Activated naive CD4-positive, alpha-beta T cell (primary cell): ENCODE measurements at places on chromosomes 6 and 20.
A peak's percentile ranks its signal among the peaks of the same experiment; 100 is the strongest.

- no peak for DNase-seq
Measured at GRCh38 chr6:52547647-52548352, 29.1 kb downstream of the TRAM2 start.

DNA sequence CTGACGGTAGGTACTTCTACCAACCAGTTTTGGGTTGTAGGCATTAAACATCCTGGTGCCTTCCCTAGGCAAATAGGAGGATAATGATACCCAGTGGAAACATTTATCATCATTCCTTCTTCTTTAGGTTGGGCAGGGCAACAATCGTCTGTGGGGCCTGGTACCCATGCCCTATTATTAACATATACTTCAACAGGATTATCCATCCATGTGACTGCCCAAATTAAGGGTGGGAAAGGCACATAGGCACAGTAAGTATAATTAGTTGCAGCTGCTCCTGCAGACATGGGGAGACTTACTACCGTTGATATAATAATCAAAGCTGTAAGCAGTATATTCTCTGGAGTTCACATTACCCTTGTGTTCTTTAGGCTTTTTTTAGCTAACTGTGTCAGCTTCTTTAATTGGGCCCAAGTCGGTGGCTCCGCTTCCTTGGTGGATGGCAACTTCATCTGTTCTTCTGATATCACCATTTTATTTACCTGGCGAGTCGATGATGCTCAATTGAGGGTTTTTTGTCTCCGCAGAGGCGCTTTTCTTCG lies 16.8 kb downstream of the RPL7L1 start:
- no peak for DNase-seq

DNA sequence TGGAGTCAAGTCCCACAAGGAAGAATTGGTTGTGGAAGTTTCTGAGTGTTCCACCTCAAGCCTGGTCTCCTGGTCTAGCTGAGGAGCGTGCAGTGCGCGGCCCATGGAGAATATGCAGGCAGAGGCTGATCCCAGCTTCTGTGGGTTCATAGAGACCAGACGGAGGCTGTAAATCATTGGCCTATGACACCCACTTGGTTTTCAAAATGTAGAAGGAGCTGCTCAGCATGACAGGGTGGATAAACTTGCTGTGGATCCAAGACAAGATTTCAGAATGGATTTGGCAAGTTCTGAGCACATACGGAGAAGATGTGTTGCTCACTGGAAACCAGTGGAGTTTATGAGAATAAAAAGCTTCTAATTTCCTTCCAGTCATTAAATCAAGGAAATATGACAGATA lies 744 bp downstream of the KIF25 start:
- no peak for DNase-seq

DNA sequence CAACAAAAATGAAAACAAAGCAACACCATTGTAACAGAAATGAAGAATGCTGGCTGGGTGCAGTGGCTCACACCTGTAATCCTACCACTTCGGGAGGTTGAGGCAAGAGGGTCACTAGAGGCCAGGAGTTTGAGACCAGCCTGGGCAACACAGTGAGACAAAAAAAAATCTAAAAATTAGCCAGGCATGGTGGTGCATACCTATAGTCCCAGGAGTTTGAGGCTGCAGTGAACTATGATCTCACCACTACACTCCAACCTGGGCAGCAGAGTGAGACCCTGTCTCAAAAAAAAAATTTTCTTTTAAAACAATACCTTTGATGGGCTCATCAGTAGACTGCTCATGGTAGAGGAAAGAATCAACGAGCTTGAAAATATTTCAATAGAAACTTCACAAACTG lies 18.5 kb downstream of the NINL start:
- DNase-seq = no peak

GRCh38 chr6:151379933-151380847 lies 11.2 kb downstream of the ZBTB2 start:
- DNase-seq = no peak

DNA sequence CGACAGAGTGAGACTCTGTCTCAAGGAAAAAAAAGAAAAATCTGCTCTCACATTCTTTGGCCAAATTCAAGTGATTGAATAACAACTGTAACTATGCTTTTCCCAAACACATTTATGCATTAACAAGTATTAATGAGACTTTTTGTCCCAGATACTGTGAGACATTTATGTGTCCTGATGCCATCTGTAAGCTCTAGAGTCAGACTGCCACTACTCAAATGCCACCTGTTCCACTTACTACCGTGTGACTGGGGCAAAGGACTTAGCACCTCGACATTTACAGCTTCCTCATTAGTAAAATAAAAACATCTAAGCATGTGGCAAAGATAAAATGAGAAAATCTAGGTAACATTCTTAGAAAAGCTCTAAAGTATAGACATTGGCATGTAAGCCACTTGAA lies 178.1 kb upstream of the MARCKS start:
- no peak for DNase-seq

DNA sequence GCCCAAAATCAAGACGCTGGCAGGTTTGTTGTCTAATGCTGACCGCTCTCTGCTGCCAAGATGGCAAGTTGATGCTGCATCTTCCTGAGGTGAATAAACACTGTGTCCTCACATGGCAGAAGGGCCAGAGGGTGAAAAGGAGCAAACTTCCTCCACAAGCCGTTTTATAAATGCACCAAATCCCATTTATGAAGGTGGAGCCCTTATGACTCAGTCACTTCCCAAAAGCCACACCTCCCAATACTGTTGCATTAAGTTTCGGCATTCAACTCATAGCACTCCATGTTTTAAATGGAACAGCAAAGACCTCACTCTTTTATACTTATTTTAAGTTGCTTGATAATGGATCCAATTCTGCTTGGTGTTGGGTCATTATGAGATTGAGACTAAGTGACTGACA lies 316.6 kb downstream of the RFPL4B start:
- DNase-seq = no peak

GRCh38 chr6:142692942-142693341 lies 252.0 kb downstream of the HIVEP2 start:
- DNase-seq = peak; percentile 43

DNA sequence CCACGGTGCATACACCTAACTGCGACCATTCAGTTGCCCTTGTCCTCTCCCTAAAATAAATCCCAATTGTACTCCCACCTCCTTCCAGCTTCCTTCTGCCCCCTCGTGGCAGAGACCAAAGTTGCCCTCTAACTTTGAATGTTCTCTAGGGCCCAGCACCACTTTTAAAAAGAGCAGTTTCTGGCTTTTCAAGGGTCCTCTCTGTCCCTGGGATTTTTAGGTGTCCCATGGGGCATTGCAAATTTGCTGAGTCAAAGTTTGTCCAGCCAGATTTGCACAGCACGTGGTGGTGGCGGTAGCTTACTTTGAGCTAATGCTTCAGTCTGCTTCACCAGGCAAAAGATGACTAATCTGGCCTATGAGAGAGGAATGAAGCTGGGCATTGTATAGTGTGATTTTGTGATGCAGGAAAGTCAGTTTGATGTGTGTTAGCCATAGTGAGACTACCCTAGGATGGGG lies 100.2 kb downstream of the PERP start:
- DNase-seq = no peak

- DNase-seq = no peak
Measured at GRCh38 chr20:46850416-46850815, 44.2 kb upstream of the EYA2 start.

DNA sequence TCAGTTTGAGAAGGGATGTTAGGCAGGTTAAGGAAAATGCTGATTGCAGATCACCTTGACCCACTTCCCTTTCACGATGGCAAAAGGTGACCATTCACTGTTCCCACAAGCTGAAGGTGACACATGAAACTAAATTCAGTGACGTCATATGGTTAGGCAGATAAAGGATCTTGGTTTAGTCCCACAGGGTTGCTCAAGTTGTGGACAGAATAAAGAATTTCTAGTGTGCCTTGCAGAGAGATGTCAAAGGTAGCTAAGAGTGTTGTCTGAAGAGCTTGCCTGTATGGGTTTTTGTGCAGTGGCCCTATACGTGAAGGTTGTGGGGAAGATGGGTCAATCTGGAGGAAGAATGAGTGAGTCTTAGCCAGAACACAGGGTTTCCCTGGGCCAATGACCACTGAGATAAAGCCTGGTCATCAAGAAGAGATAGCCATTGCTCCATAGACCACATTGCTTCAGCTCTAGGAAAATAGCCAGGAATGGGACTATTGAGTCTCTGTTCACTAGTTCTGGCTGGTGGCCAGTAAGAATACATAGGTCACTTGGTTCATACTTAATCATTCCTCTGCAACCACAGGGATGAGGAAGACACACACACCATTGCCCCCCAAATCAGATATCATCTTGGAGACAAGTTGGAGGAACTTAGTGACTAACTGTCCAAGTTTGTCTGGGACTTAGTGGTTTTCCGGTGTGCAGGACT lies 148.5 kb upstream of the ATXN1 start:
- DNase-seq = no peak

DNA sequence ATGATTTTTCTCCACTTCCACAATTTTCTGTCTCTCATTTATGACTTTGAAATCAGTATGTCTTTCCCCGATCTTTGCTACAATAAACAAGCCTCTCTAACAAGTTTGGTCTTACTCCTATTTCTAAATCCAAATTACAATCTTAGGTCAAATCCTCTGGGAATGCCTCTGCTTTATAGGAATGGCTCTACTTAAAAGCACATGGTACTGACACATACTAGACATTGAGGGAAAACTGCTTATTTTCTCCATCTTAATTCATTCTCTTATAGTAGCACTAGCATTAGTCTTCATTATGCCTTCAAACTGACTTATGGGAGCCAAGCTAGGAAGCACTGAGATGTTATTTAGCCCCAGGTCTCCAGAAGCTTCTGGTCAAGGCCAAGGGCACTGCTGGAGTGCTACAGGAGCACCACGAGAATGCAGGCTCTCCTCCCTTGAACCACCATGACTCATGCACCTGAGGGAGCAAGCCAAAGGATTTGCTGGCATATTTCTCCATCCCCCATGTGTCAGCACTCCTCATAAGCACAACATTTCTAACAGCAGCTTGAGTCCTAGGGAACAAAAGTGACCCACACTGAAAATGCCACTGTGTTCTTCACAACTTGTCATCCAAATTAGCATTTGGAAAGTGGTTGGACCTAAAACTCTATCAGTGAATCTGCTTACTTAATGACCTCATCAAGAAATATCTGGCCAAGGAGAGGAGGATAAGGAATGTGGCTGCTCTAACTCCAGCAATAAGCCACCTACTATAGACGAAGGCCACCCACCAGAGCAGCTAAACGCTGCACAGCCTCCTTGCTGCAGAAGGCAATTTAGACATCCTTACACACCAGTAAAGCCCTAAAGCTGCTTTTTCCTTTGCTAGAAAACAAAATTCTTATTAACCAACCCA lies 156.8 kb upstream of the KCNQ5 start:
- no peak for DNase-seq

DNA sequence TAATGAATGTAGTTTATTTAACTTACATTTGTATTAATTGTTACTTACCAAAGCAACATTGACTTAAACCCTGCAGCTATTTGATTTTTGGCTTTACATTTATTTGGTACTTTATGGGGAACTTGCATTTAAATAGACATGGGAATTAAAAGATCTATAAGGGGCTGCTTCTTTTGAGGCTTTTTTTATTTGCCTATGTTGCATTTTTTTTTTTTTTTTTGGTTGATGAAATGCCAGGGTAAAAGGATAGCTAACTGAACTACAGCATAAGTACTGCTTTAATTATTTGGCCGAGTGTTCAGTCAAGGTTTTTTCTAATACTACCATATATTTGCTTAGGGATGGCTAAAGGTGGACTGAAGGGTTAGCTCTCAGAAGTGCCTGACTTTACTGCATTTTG lies 62.5 kb upstream of the CDH4 start:
- no peak for DNase-seq

DNA sequence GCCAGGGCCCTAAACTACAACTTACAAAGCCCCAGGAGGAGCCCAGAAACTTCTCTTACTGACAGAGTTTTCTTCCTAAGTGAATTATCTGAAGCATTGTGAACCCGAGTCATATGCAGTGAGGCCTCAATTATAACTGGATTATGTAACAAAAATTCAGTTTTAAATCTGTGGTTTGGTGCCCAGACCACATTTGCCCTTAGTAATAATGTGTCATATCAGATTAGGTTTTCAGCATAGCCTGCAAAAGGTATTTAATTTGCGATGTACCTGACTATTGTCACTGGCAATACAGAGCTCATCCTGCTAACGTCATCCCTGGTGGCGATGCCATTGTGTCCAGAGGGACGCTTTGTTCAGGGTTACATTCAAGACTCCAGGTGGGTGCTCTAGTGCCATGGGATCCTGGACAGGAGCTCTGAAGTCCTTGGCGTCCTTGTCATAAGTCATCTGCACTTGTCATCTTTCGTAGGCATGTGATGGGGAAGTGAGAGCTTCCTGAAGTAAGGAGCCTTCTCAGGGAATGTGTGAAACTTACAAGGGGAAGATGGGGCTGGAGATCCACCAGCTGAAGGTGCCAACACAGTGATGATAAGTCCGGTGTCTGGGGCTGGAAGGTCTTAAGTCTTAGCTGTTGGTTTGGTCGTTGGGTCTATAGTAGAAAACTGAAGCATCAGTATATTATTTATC lies 65.1 kb downstream of the HIVEP1 start:
- DNase-seq = no peak

DNA sequence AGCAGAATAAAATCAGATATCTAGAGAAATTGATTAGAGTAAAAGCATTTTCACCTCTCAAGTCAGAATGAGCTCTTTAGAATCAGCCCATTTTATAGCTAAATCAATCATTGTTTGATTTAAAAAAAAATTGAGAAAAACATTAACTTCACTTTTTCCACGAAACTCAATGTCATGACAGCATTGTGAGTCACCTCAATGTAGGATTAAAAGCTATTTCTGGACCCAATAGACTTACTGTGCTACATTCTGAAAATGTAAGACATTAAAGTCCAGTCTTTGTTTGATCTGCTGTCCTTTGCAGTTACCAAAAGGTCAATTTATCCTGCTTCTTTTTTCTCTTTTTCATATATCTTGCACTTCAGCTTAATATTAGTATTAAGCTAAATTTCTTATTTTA lies 519.4 kb upstream of the ZNF337 start:
- no peak for DNase-seq

- DNase-seq = no peak
Measured at GRCh38 chr6:69907981-69908498, 41.7 kb downstream of the COL19A1 start.

DNA sequence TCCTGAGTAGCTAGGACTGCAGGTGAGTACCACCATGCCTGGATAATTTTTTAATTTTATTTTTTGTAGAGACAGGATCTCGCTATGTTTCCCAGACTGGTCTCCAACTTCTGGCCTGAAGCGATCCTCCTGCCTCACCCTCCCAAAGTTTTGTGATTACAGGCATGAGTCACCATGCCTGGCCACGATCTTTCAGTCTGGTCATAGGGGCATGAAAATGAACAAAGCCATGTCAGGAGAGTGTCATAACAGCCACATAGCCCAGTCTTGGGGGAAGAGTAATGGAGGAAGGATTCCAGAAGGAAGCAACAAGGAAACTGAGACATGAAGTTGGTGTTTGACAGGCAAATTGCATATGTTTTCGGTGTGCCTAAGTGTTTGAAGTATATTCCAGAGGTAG lies 17.0 kb upstream of the SNX3 start:
- no peak for DNase-seq

DNA sequence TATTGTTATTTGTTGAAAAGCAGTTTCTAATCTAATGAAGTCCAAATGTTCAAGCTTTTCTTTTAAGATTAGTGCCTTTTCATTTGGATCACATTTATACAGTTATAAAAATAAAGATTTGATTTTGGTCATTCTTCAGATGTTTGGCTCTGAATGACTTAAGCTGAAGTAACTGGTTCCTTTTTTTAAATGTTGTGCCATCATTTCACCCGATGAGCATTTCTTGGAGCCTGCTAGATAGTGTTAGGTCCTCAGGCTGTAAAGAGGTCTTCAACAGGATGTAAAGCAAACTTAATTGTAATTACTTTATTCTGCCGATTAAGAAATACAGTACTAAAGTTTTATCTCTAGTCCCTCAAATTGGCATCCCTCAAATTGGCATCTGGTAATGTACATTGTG lies 41.2 kb upstream of the ASIP start:
- no peak for DNase-seq
